B cell (primary cell): ENCODE measurements at places on chromosomes 11 and 22. TPM values are rescaled to one million over a fixed set of nuclear protein-coding genes. Genes with fewer than 3 reads are reported as not detected.

Gene SMIM35
- total RNA-seq: 4.5 and 4.8 TPM in 2 replicates

Gene ETS1
- total RNA-seq: 267 and 271 TPM in 2 replicates

Gene ROBO4
- not detected in 2 replicates for total RNA-seq

Gene FCHSD2
- total RNA-seq: 189 and 193 TPM in 2 replicates

DNA sequence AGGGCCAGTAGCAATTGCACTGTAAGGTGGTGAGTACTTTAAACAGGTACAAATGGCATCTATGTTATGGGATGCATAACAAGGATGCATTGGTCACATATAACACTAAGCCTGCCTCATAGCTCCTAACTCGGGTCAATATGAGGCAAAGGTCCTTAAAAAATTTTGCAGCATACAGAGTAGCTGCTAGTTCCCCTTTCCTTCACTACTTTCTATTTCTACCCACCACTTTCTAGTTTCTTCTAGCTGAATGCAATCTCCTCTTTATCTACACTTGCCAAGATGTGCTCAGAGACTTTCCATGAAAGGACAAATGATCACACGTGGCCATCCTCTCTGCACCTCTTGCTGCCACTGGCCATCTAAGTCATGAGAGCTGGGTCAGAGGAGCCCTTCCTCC lies 9.8 kb downstream of the OR51F2 start:
- H3K4me1 ChIP-seq: no peaks in the 10 kb centered on the region
- H3K27me3 ChIP-seq: no peaks in the 10 kb centered on the region
- no peak for DNase-seq
- H3K27ac ChIP-seq: no peak overlapping the region

DNA sequence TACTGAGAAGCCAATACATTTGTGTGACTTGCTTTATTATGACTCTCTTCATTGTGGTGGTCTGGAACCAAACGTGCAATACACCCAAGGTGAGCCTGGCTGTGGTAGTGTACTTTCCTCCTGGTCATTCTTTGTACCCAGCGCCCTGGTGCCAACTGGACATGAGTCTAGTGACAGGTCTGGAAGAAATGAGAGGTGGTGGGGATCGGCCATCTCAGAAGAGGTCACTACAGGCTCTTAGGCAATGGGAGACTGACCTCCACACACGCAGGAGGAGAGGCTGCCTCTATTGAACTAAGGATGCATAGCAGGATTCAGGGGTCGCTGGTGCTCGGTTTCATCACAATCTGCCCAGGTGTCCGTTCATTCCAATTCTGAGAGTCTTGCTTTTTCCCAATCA lies 56.4 kb upstream of the RTL6 start:
- DNase-seq: no peak
- H3K27me3 ChIP-seq: peaks cover 1% of the 10 kb centered on the region
- no peak overlapping the region for H3K27ac ChIP-seq
- no peak overlapping the region for H3K4me3 ChIP-seq
- H3K4me1 ChIP-seq: no peaks in the 10 kb centered on the region

Gene GVQW3
- 8.2 TPM in 2 replicates for total RNA-seq

Gene SEC14L2
- 0.67 and 0.83 TPM in 2 replicates for total RNA-seq

Gene SRSF8
- total RNA-seq: 64.2 and 69.5 TPM in 2 replicates

Gene TAGLN
- total RNA-seq: 51.8 and 55.7 TPM in 2 replicates

Gene MAFF
- total RNA-seq: 4.8 and 5.3 TPM in 2 replicates

DNA sequence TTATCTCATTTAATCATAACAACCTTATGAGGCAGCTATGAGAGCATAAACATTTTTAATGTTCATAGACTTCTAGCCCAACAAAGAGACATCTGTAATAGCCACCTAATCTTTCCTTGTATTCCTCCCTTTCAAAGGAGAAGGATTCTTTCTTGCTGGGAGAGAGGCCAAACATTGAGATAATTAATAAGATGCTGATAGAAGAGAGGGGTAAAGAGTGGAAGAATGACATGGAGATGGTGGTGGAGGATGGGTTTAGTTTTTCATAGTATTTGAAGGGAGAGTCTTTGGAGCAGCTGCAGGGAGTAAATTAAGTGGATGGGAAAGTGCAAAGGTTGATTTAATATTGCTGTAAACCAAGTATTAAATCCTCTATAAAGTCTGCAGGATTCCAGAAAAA lies 57.9 kb downstream of the ARL14EP start:
- no peaks in the 10 kb centered on the region for H3K36me3 ChIP-seq
- no peak for DNase-seq
- H3K4me3 ChIP-seq: no peak overlapping the region
- H3K4me1 ChIP-seq: no peaks in the 10 kb centered on the region
- H3K27me3 ChIP-seq: no peaks in the 10 kb centered on the region
- H3K27ac ChIP-seq: no peak overlapping the region

Gene SLC22A9
- not detected in 2 replicates for total RNA-seq

GRCh38 chr11:14698771-14699170 lies 55.2 kb downstream of the PDE3B start:
- DNase-seq: no peak
- H3K4me1 ChIP-seq: no peaks in the 10 kb centered on the region
- no peak overlapping the region for H3K4me3 ChIP-seq
- no peak overlapping the region for H3K27ac ChIP-seq
- no peaks in the 10 kb centered on the region for H3K36me3 ChIP-seq
- H3K27me3 ChIP-seq: no peaks in the 10 kb centered on the region

GRCh38 chr11:59558270-59558643 lies 46.9 kb downstream of the OR4D9 start:
- H3K27ac ChIP-seq: no peak overlapping the region
- H3K36me3 ChIP-seq: no peaks in the 10 kb centered on the region
- H3K27me3 ChIP-seq: no peaks in the 10 kb centered on the region
- H3K4me3 ChIP-seq: no peak overlapping the region

Gene RAB30
- total RNA-seq: 208 and 214 TPM in 2 replicates

DNA sequence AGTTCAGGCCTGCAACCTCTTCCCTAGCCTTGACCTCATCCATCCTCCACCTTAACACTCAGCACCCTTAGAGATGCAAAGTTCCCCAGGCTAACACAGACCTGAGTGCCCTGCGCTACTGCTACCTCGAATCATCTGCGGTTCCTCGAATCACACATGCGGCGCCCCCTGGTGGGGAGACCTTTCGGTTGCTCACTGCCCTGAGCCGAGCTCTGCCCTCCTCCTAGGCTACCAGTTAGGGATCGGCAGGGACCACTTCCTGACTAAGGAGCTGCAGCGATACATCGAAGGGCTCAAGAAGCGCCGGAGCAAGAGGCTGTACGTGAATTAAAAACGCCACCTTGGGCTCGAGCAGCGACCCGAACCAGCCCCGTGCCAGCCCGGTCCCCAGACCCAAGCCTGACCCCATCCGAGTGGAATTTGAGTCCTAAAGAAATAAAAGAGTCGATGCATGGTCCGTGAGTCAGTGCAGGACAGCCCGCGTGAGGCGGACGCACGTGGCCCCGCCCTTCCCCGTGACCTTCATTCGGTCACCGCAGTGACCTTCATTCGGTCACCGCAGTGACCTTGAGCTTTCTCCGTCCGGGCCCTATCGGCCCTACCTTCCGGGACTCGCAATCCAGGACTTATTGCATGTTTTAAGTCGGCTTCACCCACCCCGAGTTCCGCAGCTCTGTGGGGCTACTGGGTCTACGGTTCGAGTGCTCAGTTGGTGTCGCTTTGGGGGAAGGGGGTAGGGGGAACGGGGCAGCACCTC lies 830 bp upstream of the ESRRA start:
- H3K27ac ChIP-seq: peak overlapping the region; percentile 93
- peaks cover 26% of the 10 kb centered on the region for H3K4me1 ChIP-seq
- peak; percentile 92 for DNase-seq
- H3K36me3 ChIP-seq: peaks cover 6% of the 10 kb centered on the region
- H3K4me3 ChIP-seq: peak overlapping the region; percentile 85

Gene PNPLA5
- not detected in 2 replicates for total RNA-seq

Gene NRIP3
- 0.56 and 0.59 TPM in 2 replicates for total RNA-seq

Gene RAG2
- total RNA-seq: not detected in 2 replicates

Gene SSRP1
- 63.8 and 66.6 TPM in 2 replicates for total RNA-seq

GRCh38 chr11:113615773-113616172 lies 90.3 kb downstream of the TMPRSS5 start:
- H3K27me3 ChIP-seq: no peaks in the 10 kb centered on the region
- H3K36me3 ChIP-seq: no peaks in the 10 kb centered on the region
- DNase-seq: no peak
- H3K4me1 ChIP-seq: no peaks in the 10 kb centered on the region

GRCh38 chr22:35230839-35231584 lies 26.3 kb upstream of the HMGXB4 start:
- no peak overlapping the region for H3K4me3 ChIP-seq
- no peak overlapping the region for H3K27ac ChIP-seq
- H3K27me3 ChIP-seq: no peaks in the 10 kb centered on the region
- no peaks in the 10 kb centered on the region for H3K36me3 ChIP-seq
- H3K4me1 ChIP-seq: no peaks in the 10 kb centered on the region

GRCh38 chr11:118322721-118323120 lies 18.2 kb downstream of the CD3E start:
- no peak overlapping the region for H3K27ac ChIP-seq
- H3K4me3 ChIP-seq: no peak overlapping the region
- no peaks in the 10 kb centered on the region for H3K36me3 ChIP-seq
- no peaks in the 10 kb centered on the region for H3K27me3 ChIP-seq
- no peak for DNase-seq
- H3K4me1 ChIP-seq: peaks cover 60% of the 10 kb centered on the region

Gene CHCHD10
- 54.0 and 57.2 TPM in 2 replicates for total RNA-seq

GRCh38 chr11:2310073-2310785 lies 8.4 kb downstream of the TSPAN32 start:
- H3K4me3 ChIP-seq: no peak overlapping the region
- H3K27me3 ChIP-seq: no peaks in the 10 kb centered on the region
- no peak for DNase-seq
- H3K27ac ChIP-seq: no peak overlapping the region
- H3K4me1 ChIP-seq: peaks cover 12% of the 10 kb centered on the region

GRCh38 chr11:33722590-33723234 lies 13.5 kb downstream of the CD59 start:
- H3K4me3 ChIP-seq: no peak overlapping the region
- H3K4me1 ChIP-seq: peaks cover 9% of the 10 kb centered on the region
- peaks cover 3% of the 10 kb centered on the region for H3K36me3 ChIP-seq

- H3K36me3 ChIP-seq: no peaks in the 10 kb centered on the region
- H3K27ac ChIP-seq: no peak overlapping the region
- H3K4me1 ChIP-seq: peaks cover 6% of the 10 kb centered on the region
- no peaks in the 10 kb centered on the region for H3K27me3 ChIP-seq
- DNase-seq: no peak
- no peak overlapping the region for H3K4me3 ChIP-seq
These were observed 73.9 kb downstream of the TRPC6 start for GRCh38 chr11:101509922-101510321.

Gene APOL6
- total RNA-seq: 7.0 and 7.7 TPM in 2 replicates

GRCh38 chr11:79393362-79394043 lies 47.3 kb downstream of the TENM4 start:
- DNase-seq: no peak
- H3K27me3 ChIP-seq: peaks cover 43% of the 10 kb centered on the region
- no peak overlapping the region for H3K27ac ChIP-seq
- H3K4me1 ChIP-seq: no peaks in the 10 kb centered on the region
- no peaks in the 10 kb centered on the region for H3K36me3 ChIP-seq
- H3K4me3 ChIP-seq: no peak overlapping the region

DNA sequence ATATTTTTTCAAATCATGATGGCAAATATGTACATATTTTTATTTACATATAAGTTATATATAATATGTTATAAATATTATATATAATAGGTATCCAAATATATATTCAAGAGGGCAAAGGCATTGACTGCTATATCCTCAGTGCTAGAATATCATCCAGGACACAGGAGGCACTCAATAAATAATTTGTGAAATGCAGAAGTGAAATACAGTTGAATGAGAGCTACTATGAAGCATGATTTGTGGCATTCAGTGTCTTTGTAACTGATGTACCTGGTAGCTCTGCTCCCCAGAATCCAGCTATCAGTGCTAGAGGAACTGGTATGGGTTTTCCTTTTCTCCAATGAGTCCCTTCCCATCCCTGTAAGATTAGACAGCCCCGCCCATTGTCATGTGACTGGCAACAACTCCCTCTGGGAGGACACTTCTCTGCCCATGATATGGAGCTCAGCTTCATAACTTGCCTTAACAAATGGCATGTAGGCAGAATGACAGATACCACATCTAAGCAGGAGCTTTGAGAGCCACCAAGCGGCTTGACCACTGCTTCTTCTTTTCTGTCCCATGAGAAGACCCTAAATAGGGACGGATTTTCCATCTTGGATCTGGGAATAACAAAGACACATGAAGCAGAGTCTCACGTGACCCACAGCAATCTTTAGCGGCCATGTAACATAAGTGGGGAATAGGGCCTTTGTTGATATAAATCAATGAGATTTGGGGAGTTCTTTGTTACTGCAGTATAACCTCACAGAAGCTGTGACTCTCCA lies 10.2 kb upstream of the CD82 start:
- H3K4me3 ChIP-seq: no peak overlapping the region
- peaks cover 50% of the 10 kb centered on the region for H3K4me1 ChIP-seq
- no peak overlapping the region for H3K27ac ChIP-seq
- DNase-seq: no peak
- no peaks in the 10 kb centered on the region for H3K27me3 ChIP-seq

DNA sequence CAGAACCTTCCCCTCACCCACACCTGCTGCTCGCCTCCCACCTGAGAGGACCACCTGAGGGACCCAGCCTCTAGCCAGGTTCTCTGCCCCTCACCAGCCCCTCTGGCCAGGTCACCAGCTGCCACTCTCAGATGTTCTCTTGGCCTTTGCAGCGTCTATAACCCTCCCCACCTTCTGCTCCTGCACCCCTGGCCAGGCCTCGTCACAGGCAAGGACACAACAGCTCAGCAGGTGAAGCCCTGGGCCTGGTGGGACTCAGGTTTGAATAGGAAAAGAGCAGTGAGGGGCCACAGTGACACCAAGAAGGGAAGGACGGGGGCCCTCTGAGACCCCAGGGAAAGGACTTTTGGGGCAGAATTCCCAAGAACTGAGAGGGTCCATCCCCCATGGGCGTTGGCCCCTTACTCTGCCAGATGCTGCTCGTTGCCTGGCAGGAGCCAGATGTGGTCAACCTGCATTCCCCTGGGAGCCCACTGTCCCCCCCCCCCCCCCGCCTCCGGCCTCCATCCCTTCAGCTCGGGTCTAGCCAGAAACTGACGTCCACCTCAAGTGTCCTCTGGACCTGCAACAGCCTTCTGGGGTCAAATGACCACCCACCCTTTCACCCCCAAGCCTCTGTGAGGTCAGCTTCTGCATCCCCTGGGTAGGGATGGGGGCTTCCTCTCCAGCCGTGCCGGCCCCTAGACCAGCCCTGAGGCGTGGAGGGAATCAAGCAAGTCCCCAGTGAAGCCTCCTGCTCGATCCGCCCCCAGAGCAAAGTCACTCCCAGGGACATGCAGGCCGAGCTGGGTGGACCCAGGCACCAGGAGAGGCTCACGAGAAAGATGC lies 28.7 kb downstream of the SBF1 start:
- peaks cover 13% of the 10 kb centered on the region for H3K4me1 ChIP-seq
- H3K36me3 ChIP-seq: no peaks in the 10 kb centered on the region
- no peak for DNase-seq
- H3K4me3 ChIP-seq: no peak overlapping the region

Gene ANGPTL5
- not detected in 2 replicates for total RNA-seq
